ENCODE measurements at places on chromosomes 11 and 22. TPM values are rescaled to one million over a fixed set of nuclear protein-coding genes. Genes with fewer than 3 reads are reported as not detected.

GRCh38 chr11:77436506-77436905 lies 37.4 kb downstream of the PAK1 start:
- no peak for DNase-seq

C11orf65 gene
- 0.18 TPM for polyA plus RNA-seq

DNA sequence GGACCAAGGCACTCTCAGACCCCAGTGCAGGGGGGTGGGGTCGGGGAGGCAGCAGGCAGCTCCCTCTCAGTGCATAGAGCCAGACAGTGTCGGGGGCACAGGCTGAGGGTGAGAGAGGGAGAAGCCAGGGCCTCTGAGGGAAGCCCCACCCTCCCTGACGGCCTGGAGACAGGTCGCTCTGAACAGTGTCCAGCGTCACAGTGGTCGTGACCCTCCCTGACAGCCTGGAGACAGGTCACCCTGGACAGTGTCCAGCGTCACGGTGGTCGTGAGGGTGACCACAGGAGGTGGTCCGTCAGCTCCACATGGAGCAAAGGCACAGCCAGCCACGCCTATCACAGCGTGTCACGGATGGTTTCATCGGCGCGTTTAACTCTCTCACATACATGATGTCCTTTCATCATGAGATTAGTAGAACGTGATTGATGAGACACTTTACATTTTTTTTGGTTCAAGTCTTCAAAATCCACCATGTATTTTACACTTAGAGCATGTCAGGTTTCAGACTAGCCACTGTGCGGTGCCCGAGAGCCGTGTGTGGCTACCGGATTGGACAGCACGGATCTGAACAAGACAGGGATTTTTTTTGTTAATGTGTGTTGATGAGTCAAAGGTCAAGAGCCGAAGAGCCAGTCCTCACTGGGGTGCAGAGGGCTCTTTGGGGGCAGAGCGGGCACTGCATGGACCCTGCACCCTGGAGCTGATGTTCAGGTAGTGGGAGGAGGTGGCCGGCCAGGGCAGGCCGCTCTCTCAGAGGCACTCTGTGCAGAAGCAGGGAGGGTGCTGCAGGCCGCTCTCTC lies 23.9 kb upstream of the PANX2 start:
- no peak for DNase-seq

KCNJ1 gene
- polyA plus RNA-seq: not detected
